ENCODE measurements at places on chromosomes 16 and 17. TPM values are rescaled to one million over a fixed set of nuclear protein-coding genes. Genes with fewer than 3 reads are reported as not detected.

The TPSG1 gene
- not detected for total RNA-seq

The KRTAP4-3 gene
- not detected for total RNA-seq

The ADCY9 gene
- 12.4 TPM for total RNA-seq

The HS3ST2 gene
- total RNA-seq: 0.31 TPM

The ZFHX3 gene
- total RNA-seq: 13.1 TPM

The ADGRG3 gene
- total RNA-seq: 1.0 TPM

The SEZ6 gene
- total RNA-seq: not detected

The NDRG4 gene
- 1.6 TPM for total RNA-seq

The C16orf74 gene
- 0.66 TPM for total RNA-seq

The SCIMP gene
- 3.3 TPM for total RNA-seq

The KRTAP9-4 gene
- total RNA-seq: not detected

The CCT6B gene
- total RNA-seq: 3.1 TPM

The SLC52A1 gene
- not detected for total RNA-seq

The ITGB4 gene
- total RNA-seq: 7.3 TPM

The QPRT gene
- 31.8 TPM for total RNA-seq

The GNGT2 gene
- 0.48 TPM for total RNA-seq
